Thyroid gland (tissue), 4 donors: ENCODE measurements at places on chromosomes 7 and 10. TPM values are rescaled to one million over a fixed set of nuclear protein-coding genes. Genes with fewer than 3 reads are reported as not detected.

Gene NDUFB8
- 168 TPM for total RNA-seq

Gene ANKRD30A
- 0.13 TPM for total RNA-seq

Gene FGFBP3
- 0.96 TPM for total RNA-seq

Gene TNKS2
- 99.7 TPM for total RNA-seq

Gene HMX3
- not detected for total RNA-seq

Gene ADCY1
- 5.8 TPM for total RNA-seq

Gene EPHA1
- total RNA-seq: 22.4 TPM
